ENCODE measurements at places on chromosomes 3 and 15. TPM values are rescaled to one million over a fixed set of nuclear protein-coding genes. Genes with fewer than 3 reads are reported as not detected.

DNA sequence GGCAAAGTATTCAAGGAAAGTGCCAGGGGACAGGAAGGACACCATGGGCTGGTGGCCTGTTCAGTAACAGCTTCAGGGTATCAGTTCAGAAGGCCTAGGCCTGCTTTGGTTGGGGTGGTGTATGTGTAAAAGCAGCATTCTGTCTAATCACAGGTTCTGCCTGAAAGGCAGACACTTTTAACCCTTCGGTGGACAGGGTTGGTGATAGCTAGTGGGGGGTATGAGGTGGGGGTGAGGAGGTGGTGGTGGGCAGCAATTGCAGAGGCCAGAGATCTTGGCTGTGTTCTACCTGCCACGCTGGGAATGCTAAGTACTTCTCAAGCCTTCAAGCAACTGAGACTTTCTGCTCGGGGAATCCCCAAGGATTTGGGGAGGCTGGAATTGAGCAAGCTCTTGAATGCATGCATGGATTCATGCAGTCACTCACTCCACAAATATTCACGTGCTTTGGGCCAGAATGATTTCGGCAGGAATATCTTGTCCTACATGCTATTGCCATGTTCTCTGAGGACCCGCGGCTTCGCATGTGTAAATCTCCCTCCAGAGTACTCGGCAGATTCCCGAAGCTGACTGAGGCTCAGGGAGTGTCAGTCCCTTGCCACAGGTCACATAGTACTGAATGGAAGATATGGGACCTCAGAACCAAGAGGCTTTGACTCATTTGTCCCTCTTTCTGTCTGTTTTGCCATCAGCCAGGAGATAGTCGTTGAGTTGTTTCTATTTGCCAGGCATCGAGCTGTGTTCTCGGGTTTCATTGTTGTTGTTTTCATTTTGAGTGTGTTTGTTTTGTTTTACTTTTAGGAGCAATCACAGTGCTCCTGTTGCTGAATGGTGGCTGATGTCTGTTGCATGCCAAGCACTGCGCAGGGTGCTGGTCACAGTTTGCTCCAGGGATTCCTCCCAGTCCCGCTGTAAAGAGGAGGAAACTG, 65.5 kb downstream of the SMAD3 start:
- no peak overlapping the region for H3K27ac ChIP-seq
- H3K4me1 ChIP-seq = peaks cover 81% of the 10 kb centered on the region
- no peak for DNase-seq
- H3K36me3 ChIP-seq = peaks cover 22% of the 10 kb centered on the region
- no peak overlapping the region for H3K4me3 ChIP-seq
- no peaks in the 10 kb centered on the region for H3K27me3 ChIP-seq

DNA sequence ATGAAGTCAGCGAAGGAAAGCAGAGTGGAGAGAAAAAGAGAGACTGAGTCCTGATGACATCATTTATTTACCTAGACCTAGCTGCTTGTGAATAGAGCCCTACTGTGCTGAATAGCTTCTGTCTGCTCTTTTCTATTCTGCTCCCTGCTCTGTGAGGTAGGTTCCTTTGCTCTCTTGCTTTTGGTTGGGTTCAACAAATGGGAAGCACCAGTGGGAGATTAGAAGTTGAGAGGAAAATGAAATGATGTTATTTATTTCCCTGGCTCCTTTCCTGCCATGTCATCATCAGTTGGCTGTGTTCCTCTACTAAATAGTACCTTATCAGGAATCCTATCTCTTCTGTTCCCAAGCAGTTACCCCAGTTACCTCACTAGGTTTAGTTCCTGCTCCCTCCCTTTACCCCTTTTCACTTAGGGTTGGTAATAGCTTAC, 23.5 kb downstream of the DTWD1 start:
- no peak overlapping the region for H3K27ac ChIP-seq
- no peaks in the 10 kb centered on the region for H3K36me3 ChIP-seq
- no peaks in the 10 kb centered on the region for H3K4me1 ChIP-seq
- H3K4me3 ChIP-seq = no peak overlapping the region

- no peaks in the 10 kb centered on the region for H3K36me3 ChIP-seq
- no peak overlapping the region for H3K27ac ChIP-seq
- no peak overlapping the region for H3K4me3 ChIP-seq
- H3K27me3 ChIP-seq = no peaks in the 10 kb centered on the region
- H3K4me1 ChIP-seq = peaks cover 7% of the 10 kb centered on the region
- no peak for DNase-seq
These were observed 1.0 kb downstream of the MASP1 start for GRCh38 chr3:187290503-187290902.

- DNase-seq = no peak
- H3K4me1 ChIP-seq = no peaks in the 10 kb centered on the region
- H3K4me3 ChIP-seq = no peak overlapping the region
- H3K27ac ChIP-seq = no peak overlapping the region
- no peaks in the 10 kb centered on the region for H3K36me3 ChIP-seq
These were observed 284.5 kb upstream of the SEMA6D start for GRCh38 chr15:47432826-47433225.

DNA sequence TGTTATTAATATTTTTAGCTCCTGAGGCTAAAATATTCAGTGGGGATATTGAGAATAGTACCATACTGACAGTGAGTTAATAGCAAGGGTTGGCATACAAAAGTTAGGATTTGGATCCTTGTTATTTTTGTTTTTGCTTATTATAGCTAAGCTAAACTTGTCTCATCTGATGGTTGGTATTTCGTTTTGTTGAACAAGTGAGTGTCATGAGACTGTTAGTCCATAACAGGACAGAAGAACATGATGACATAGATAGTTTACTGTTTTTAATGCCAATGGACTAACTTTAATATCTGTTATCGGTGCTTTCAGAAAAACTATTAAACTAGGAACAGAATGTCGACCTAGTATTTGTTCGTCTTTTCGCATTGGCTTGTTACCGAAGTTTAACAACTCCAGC, 48.5 kb downstream of the GPR171 start:
- no peaks in the 10 kb centered on the region for H3K27me3 ChIP-seq
- DNase-seq = no peak

Gene SKOR1
- total RNA-seq = 0.13 TPM

DNA sequence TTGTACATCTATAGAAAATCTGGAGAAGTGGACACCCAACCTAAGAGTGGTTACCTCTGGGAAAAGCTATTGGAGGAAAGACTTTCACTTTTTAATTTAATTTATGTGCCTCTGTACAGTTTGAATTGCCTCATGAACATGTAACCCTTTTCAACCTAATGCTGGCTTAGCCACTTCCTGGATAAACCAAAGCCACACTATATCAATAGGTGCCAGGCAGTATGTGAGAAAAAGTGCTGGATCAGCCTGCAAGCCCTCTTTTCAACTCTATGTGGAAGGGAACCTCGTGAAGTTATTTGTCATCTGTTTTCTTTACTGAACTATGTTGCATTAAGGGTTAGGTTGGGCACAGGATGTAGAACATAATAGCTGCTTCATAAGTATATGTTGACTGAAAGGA, 9.3 kb upstream of the TOPAZ1 start:
- no peaks in the 10 kb centered on the region for H3K36me3 ChIP-seq
- H3K27me3 ChIP-seq = no peaks in the 10 kb centered on the region
- H3K4me3 ChIP-seq = no peak overlapping the region
- H3K27ac ChIP-seq = no peak overlapping the region

DNA sequence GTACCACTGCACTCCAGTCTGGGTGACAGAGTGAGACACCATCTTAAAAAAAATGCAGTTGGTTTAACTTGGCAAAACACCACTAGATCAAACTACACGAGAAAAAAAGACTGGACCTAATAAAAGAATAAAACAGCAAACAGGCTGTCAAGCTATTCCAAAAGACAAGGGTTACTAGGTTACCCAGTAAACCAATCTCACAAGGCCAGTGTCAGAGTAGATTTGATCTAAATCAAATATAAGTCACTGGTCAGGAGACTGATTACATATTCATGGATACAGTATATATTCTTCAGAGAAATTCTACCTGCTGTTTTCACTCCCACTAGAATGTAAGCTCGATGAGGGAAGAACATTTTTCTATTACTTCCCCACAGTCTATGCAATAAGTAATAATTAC, 2.5 kb upstream of the GANC start:
- peaks cover 10% of the 10 kb centered on the region for H3K36me3 ChIP-seq
- H3K4me1 ChIP-seq = peaks cover 25% of the 10 kb centered on the region
- no peaks in the 10 kb centered on the region for H3K27me3 ChIP-seq
- H3K4me3 ChIP-seq = no peak overlapping the region

GRCh38 chr3:47318916-47319315, 36.2 kb downstream of the KLHL18 start:
- peaks cover 14% of the 10 kb centered on the region for H3K4me1 ChIP-seq
- H3K4me3 ChIP-seq = no peak overlapping the region
- H3K36me3 ChIP-seq = no peaks in the 10 kb centered on the region
- no peak for DNase-seq
- no peaks in the 10 kb centered on the region for H3K27me3 ChIP-seq
- no peak overlapping the region for H3K27ac ChIP-seq

Gene OIP5
- 23.9 TPM for total RNA-seq

All from PC-9 (cell line).